Activated gamma-delta T cell (primary cell): ENCODE measurements at places on chromosomes 2 and 18.
A peak's percentile ranks its signal among the peaks of the same experiment; 100 is the strongest.

GRCh38 chr2:88057437-88057844 lies 1.9 kb upstream of the KRCC1 start:
- DNase-seq = no peak

DNA sequence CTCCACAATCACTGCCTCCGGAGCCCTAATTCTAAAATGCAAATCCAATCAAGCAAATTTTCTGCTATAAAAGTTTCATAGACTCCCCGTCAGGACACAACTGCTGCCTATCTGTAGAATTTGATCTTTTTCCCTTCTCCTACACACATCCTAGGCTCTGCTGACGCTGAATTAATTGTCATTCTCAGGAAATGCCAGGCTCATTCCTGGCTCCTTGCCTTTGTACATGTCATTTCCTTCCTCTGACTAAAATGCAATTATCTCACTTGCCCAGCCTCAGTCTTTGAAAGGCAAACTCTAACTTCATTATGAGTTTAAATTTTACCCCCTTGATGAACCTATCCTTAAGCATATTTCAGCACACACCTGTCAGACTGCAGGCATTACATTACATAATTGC lies 844.9 kb upstream of the CRIM1 start:
- DNase-seq = no peak

DNA sequence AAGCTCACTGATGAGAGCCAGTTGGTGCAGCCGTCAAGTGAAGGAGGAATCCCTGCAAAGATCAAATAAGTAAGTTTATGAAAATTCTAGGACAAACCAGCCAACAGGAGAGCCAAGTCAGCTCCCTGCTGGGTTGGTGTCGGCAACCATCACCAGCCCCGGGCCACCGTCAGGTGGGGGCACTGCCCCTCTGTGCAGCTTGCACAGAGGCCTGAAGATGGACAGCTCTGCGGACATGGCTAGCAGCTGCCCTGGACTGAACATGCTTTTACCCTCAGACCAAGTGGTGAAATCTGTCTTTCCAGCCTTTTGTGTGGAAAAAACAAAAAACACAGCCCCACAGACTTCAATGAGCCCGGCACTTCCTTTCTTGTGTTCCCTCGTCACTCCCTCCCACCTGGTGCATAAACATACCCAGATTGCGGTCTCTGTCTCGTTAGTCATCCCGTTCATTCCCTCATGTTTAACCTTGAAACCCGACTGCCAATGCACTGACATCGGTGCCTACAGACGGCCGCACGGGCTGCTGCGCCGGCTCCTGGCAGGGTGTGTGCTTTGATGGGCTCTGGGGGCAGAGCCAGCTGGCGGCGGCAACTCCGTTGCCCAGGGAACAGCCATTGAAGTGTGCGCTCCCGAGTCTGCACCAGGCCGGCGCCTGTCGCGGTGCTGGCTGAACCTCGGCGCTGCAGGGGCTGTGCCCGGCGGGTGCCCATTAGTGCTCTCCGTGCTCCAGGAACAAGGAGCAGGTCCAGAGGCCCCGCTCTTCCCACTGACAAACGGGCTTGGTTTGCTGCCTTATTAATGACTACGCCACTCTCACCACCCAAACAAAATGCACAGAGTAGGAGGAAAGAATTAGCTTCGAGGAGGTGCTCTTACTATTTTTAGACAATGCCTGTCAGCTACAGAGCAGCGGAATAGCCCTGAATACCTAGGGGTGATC lies 95.3 kb downstream of the EIPR1 start:
- DNase-seq = no peak

DNA sequence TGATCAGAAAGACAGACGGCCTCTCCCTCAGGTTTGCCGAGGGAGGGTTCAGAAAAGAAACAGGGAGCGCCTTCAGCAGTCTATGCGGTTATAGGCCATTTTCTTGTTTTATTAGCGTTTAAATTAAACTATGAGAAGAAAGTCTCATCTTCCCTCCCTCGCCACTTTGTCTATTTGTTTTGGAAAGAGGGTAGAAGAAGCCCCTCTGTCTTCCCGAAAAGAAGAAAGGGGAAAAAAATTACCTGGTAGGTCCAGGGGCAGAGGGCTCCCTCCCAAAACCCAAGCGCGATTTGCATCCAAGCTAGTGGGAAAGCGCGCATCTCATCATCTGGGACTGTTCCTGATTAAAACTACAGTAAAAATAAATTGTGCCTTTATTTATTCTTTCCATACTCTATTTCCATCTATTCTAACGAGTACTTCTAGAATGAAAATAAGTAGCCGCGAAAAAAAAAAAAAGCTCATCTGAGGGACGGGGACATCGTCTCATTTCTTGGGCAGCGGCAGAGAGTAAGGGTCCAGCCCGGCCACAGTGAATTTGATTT lies 2.4 kb downstream of the PAX8 start:
- no peak for DNase-seq

DNA sequence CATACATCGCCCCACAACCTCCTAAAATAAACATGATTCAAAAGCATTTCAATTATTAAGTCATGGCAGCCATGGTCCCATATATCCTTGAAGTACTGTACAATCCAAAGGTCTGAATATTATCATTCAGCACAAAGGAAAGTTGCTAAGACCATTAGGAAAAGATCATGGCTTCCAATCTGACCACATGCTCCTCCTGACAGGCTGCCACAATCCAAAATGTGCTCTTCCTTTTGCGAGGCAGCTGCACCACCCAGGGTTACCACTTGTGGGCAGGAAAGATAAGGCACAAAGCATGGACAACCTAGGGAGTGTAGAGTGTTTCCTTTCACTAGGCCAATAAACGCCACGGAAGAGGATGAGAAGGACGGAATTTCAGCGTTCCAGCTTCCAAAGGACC lies 5.4 kb downstream of the BOLA3 start:
- no peak for DNase-seq

DNA sequence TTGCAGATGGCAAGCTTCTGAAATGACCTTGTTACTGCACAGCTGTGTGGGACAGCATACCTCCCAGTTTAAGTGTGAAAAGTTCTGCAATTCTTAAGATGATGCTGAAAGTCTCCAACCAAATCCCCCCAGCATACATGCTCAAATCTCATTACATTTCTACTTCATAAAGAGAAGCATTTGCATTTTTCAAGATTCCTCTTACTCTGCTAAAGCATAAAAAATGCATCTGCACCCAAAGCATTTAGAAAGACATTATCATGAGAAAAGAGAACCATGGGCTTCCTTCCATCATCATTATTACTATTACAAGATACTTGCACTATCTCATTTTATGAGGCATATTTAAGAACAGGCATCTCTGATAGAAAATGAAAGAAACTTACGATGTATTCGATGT lies 236.9 kb upstream of the REV1 start:
- no peak for DNase-seq

- peak; percentile 61 for DNase-seq
These were observed 668 bp upstream of the ANKRD12 start for GRCh38 chr18:9135912-9136314.

DNA sequence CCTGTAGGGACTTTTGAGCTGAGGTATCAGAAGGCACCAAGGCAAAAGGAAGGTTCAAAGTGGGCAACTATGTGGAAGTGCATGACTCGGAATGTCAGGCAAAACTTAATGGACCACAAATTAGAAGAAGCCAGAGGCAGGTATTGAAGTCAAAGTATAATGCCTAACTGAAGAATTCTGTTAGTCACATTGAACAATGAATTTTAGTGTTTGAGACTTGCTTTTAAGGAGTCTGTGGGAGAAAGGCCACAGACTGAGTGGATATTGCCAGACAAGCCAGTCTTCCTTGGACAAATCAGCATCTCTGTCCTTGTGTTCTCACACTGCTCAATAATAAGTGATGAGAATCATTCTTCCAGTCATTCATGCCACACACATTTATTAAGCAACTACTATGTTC lies 498.9 kb downstream of the STK39 start:
- DNase-seq = no peak

- no peak for DNase-seq
These were observed 249.3 kb upstream of the SYT4 start for GRCh38 chr18:43526426-43527145.

- no peak for DNase-seq
These were observed 21.9 kb downstream of the TMEM237 start for GRCh38 chr2:201621293-201621999.

DNA sequence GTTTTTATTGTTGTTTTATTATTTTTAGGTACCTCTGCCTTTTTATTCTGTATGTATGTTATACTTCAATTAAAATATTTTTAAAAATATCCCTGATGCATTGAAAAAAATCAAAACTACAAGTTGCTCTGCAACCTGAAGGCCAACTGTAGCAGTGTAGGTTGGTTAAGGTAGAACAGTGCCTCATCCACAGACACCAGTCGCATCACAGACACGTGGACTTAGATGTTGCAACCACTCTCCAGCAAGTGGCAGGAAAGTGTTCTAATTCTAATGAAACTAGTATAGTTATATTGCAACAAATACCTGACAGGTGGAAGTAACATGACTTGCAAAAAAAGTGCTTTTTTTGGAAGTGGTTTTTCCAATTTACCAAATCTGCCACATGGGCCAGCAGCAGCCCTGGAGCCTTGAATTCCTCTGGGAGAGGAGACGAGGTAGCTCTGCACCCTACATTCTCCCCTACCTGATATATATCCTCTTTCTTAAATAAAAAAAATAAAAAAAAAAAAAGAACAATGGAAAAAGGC lies 28.4 kb upstream of the SLC3A1 start:
- DNase-seq = no peak

GRCh38 chr18:34928088-34928753 lies 113.0 kb upstream of the MAPRE2 start:
- no peak for DNase-seq

- DNase-seq = no peak
These were observed 14.8 kb upstream of the ACTR3 start for GRCh38 chr2:113875135-113875534.

GRCh38 chr2:200203381-200203827 lies 103.1 kb upstream of the SPATS2L start:
- no peak for DNase-seq

DNA sequence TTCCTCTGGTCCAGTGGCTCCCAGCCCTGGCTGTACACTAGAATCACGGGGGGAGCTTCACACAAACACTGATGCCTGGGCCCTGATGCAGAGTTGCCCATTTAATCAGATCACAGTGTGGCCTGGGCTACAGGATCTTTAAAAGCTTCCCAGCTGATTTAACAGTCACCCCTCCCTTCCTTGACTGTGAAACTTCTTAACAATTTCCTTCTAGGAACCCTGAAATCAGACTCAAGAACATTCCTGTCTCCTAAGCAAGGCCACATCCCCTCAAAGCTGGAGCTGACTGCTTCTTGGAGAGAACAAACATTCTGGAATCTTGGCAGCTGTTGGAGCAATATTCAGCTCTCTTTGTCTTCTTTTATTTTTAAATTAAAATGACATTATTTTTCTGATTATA lies 88.7 kb downstream of the ADD2 start:
- no peak for DNase-seq

GRCh38 chr2:6352247-6352646 lies 513.5 kb downstream of the CMPK2 start:
- DNase-seq = no peak

GRCh38 chr18:62512996-62513395 lies 9.8 kb upstream of the ZCCHC2 start:
- no peak for DNase-seq

DNA sequence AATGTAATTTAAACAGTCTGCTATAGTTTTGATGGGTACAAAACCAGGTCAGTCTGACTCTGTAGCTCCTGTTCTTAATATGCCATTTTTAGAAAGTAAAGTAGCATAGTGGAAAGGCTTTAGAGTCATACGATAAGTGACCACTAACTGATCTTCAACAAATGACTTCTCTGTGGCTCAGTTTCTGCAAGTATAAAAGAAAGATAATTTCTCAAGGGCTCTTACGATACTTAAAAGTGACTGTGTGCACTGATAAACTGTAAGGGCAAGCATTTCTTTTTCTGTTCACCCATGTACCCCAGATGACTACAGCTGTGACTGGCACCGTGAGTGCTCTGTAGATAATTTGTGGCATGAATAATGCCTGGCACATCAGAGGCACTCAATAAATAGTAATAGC lies 178.7 kb downstream of the LCLAT1 start:
- no peak for DNase-seq

GRCh38 chr2:62604336-62604735 lies 98.3 kb upstream of the TMEM17 start:
- DNase-seq = no peak

DNA sequence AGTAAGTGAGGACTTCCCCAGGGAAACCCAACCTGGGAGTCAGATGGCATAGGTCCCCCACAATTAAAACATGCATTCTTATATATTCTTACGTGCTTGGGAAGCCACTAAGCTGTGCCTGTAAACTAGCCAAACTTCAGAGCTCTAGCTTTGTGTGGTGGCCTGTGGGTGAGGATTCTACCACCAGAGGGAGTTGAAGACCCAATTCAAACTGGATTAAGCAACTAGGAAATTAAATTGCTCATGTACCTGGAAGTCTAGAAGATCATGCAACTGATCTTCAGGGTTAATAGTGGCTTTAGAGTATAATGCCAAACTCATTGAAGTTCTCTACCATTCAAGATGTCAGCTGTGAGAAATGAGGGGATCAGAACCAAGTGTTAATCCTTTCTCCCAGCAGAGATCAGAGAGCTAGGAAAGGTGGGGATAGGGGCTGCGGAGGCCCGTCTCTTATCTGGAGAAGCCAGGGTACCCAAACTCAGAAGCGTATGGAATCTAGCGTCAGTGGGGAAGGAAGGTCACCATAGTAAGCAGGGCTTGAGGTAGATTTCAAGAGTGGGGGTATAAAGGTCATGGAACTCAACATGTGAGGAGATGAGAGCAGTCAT lies 53.2 kb upstream of the CCDC85A start:
- no peak for DNase-seq

GRCh38 chr2:160813506-160813858 lies 319.9 kb upstream of the RBMS1 start:
- DNase-seq = no peak

GRCh38 chr2:46657042-46657504 lies 177.7 kb downstream of the TMEM247 start:
- DNase-seq = no peak
